ENCODE measurements at places on chromosomes 7 and 10.

DNA sequence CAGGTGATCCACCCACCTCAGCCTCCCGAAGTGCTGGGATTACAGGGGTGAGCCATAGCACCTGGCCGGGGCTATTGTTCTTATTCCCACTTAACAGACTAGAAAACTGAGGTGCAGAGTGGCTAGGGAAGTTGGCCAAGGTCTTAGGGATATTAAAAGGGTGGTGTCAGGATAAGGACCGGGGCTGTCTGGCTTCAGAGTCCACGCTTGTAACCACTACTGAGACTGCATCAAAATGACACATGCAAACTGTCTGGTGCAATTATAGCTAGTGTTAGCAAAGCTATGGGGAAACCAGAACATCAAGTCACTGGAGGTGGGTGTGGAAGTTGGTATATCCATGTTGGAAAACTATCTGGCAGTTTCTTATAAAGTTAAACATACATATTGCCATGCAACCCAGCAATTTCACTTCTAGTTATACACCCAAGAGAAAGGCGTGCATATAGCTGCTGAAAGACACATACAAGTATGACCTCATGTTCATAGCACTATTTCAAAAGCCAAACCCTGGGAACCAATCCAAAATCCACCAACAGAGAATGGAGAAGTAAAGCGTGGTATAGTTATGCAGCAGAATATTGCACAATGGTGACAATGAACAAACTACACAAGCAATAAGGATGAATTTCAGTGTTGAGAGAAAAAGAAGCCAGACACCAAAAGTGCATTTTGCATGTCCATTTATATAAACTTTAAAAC lies 33.9 kb upstream of the EEPD1 start:
- no peak for DNase-seq

DNA sequence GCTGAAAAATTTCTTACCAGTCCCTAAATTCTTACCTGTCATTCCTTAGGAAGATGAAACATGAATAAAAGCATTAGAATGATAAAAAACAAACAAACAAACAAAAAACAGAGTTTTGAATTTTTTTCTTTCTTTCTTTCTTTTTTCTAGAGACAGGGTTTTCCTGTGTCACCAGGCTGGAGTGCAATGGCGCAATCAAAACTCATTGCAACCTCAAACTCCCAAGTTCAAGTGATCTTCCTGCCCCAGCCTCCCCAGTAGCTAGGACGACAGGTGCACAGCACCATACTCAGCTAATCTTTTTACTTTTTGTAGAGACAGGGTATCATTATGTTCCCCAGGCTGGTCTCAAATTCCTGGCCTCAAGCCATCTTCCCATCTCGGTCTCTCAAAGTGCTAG lies 26.5 kb downstream of the NT5C2 start:
- no peak for DNase-seq

GRCh38 chr7:87370660-87371180 lies 25.3 kb downstream of the CROT start:
- DNase-seq = no peak

- DNase-seq = no peak
Measured at GRCh38 chr10:60192946-60193345, 196.7 kb downstream of the ANK3 start.

DNA sequence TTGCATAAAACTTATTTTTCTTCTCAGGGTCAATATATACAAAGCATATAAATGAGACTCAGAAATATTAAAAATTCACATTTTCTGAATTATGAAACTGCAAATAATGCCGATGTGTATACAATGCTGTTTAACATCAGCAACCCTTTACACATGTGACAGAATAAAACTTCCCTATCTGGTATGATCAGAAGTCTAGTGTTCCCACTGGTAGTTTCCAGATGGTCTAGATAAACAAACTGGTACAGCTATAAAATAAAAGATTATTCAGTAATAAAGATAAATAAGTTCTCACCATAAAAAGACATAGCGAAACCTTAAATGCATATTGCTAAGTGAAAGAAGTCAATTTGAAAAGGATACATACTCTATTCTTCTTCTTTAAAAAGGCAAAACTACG lies 7.9 kb downstream of the POLR1F start:
- DNase-seq = no peak

DNA sequence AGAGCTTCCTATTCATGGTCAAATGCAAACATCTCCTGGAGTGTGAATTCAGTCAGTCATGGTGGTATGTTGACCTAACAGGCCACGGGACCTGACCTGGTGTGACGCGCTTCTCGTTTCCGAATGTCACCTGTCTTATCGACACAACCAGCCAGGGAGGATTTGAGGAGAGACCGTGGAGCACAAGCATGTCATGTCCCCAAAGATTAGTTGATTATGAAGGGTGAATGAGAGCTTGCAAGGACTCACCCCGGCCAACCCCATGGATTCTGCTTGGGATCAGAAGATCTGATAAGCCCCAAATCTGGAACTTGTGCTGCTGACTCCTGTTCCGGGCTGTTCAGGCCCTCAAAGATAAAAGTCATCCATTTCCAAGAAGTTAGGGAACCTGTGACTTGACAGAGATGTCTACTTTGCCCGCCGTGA lies 10.5 kb downstream of the ADRA2A start:
- no peak for DNase-seq

DNA sequence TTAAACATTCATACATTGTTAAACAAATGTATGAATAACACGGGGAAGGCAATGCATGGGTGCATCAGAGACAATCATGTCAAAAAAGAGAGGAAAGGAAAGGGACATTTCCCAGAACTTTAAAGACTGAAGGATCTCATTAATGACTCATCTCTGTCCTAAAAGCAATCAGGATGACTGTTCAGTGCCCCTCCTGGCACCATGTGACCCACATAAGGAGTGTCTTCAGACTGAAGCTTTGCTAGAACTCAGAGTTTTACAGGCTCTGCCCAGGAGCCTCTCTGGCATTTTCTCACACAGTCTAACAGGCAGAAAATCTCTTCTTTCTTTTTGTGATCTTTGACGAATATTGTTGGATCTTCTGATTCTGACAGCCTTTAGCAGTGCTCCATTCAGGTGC lies 315.3 kb downstream of the OTUD1 start:
- DNase-seq = no peak

GRCh38 chr7:74254858-74255379 lies 720 bp upstream of the RFC2 start:
- no peak for DNase-seq

DNA sequence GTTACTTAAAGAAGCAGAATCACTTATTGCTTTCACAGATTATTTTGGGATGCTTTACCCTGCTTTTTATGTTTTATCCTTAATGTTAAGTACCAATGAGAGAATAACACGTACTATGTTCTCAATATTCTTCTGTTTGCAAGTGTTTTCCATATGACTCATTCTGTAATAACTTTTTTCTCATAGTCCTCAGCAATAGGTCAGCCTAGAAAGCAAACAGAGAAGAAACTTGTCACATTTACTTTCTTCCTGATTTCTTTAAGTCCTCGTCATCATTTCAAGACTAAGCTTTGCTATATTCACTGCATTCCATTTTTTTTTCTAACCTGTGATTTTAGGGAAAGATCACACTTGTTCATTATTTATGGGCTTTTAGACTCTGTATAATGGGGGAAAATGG lies 6.8 kb upstream of the AGR2 start:
- DNase-seq = no peak

- no peak for DNase-seq
Measured at GRCh38 chr10:71933651-71934050, 30.5 kb upstream of the CHST3 start.

Data from T follicular helper cell (primary cell).